ENCODE measurements at places on chromosomes 1 and 21.

- DNase-seq = no peak
Observed at GRCh38 chr1:80632284-80632683, 1168.5 kb upstream of the ADGRL2 start.

- DNase-seq = no peak
Observed at GRCh38 chr1:27970401-27970800, 10.6 kb downstream of the XKR8 start.

- DNase-seq = no peak
Observed at GRCh38 chr1:156308078-156308477, 9.0 kb upstream of the VHLL start.

DNA sequence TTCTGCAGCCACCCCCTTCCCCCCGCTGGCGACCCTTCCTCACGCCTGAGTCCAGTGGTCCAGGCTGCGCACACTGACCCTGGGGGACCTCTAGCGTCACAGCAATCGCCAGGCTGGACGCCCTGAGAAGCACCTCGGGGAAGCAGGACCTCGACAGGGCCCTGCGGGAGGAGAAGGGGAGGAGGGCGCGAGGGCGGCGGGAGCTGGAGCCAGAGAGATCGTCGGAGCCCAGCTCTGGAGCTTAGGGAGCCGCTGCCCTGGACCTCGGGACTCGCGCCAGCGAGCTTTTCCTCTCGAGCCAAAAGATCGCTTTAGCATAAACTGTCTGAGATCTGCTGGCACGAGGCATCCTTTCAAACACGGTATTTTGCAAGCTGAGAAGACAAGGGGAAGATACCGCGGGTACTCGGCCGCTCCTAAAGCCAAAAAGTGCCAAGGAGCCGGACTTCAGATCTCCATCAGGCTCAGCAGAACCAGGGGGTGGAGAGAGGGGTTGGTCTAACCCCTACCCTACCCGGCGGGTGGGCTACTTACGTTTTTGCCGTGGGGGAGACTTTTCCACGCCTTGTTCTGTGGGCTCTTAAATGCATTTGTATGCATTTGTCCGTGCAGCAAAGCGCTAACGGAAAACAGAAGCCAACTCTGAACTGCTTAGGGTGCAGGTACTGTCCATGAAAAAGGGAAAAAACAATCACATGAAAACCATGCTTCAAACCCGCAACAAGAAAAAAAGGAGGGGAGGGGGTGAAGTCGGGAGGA lies 586 bp downstream of the COL24A1 start:
- DNase-seq = peak; percentile 46

Measured in GM13976 (cell line).